ENCODE measurements at places on chromosomes 4 and X.

GRCh38 chrX:84909151-84909550 lies 94.5 kb upstream of the APOOL start:
- no peak for DNase-seq

- no peak for DNase-seq
These were observed 77.1 kb downstream of the EVC start for GRCh38 chr4:5788144-5788543.

DNA sequence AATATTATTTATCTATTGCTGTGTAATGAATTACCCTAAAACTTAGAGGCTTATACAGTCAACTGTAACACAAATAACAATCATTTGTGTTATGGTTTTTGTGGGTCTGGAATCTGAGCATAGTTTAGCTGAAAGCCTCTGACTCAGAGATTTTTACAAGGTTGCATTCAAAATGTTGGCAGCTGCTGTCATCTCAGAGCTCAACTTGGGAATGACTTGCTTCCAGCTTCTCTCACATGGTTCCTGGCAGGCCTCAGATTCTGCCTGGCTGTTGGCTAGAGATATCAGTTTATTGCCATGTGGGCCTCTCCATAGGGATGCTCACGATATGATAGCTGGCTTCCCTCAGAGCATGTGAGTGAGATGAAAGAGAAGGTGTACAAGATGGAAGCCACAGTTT lies 70.2 kb upstream of the BRWD3 start:
- DNase-seq = no peak

GRCh38 chr4:34417160-34417559 lies 1827.2 kb downstream of the ARAP2 start:
- no peak for DNase-seq

DNA sequence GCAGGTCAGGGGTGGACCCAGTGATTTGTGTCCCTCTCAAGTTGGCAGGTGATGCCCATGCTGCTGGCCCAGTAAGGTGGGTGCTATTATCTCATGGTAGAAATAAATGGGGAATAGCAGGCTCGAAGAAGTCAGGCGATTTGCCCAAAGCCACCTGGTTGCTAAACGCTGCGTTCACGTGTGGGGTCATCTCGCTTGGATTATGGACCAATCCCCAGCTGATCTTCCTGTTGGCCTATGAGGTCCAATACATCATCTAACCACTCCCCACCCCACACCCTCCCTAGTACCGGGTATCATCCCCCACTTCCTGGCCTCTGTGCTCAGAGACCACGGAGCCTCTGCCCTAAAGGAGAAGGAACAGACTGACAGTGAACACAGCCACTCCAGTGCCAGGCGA lies 18.3 kb upstream of the MSX1 start:
- DNase-seq = no peak

DNA sequence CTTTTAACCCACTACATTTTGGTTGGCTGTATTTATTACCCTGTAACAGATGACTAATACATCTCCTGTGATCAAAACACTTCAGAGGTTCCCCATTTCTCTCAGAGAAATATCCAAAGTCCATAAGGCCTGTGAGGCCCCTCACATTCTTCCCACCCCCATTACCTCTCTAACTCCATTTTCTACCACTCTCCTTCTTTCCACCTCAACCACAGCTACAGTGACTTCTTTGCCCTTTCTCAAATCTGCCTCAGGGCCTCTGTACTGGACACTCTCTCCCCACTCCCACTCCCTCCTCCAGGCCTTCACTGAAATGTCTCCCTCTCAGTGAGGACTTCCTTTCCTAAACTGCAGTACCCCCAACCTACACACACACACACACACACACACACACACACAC lies 8.4 kb upstream of the TMEM144 start:
- no peak for DNase-seq

- no peak for DNase-seq
These were observed 32.6 kb downstream of the CCDC158 start for GRCh38 chr4:76388160-76388908.

- no peak for DNase-seq
These were observed 54.0 kb downstream of the ING2 start for GRCh38 chr4:183558873-183559272.

GRCh38 chr4:4320528-4320927 lies 30.5 kb downstream of the ZBTB49 start:
- no peak for DNase-seq

GRCh38 chr4:37687194-37687562 lies 1.0 kb upstream of the RELL1 start:
- peak; percentile 10 for DNase-seq

- no peak for DNase-seq
These were observed 116.8 kb downstream of the SMIM20 start for GRCh38 chr4:26030780-26031179.

DNA sequence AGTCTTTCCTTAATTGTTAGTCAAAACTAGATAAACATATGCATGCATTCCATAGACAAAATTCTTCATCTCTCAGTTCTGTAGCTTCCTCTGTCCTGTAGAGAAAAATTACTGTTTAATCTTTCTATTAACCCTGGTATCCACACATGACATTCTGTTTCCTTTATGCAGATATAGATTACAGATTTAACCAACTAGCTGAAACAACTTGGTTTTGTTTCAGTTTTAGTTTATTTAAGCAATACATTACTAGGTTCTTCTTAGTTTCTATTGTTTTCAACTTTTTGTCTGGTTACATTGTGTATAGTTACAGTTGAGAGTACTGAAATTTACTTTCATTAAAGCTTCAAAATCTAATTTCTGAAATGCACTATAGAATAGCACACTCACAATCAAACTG lies 933.9 kb upstream of the EPHA5 start:
- DNase-seq = no peak

GRCh38 chrX:138011468-138011867 lies 445.5 kb downstream of the ZIC3 start:
- DNase-seq = no peak

DNA sequence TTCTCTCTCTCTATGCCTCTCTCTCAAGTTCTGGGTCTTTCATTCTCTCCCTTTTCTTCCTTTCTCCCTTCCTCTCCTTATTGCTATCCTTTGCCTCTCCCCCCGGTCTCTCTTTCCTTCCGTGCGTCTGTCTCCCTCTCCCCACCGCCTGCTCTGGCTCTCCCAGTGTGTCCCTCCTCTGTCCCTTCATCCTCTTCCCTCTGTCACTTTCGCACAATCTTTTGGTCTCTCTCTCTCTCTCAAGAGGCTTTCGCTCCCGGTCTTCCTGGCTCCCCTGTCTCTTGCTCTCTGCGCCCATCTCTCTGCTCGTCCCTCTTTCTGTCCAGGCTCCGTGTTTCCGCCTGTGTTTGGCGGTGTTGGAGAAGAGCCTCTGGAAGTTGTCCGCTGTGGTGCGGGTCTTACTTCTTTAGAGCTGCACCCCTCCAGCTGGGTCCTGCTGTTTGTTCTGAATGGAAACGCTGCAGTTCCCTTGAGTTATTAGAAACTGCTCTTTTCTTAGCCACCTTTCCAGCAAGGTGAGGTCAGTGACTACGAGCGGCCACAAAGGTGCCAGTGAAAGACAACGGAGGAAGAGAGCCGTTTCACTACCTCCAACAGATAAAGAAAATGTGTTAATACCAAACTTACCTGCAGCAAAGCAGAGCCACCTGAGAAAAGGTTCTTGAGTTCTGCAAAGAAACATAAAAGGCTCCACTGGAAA lies 1.1 kb downstream of the BMPR1B start:
- DNase-seq = no peak

DNA sequence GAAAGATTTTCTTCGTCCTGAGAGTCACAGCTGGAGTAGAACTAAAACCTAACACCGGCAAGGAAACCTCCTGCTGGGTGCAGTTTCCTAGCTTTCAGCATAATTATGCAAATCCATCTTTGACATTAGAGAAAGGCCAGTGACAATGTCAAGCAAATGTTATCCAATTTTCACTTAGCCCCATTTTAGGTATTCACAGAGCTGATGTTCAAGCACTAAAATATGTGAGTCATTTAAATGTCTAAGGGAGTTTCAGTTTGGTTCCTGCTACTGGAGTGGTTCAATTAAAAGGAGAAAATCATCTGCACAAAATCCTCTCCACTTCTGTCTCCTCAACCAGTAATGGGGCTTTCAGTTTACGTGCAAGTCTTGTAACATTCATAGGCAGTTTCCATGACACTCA lies 37.1 kb upstream of the AMOT start:
- DNase-seq = no peak

DNA sequence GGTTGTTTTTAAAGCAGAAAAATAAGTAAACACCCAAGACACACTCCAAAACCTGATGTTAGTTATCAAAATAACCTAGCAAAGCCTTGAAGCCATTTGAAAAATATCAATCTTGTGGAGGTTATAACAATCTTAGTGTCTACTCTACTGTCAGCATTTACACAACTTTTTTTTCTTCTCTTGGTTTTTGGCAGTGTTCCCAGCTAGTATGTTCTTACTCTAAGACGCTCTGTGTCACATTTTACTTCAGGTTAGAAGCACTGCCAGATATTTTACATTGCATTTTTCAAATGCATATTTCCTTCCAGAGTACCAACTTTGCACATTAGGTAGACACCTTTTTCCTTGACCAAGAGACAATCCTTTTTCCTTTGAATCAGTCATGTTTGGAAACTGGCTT lies 114.0 kb upstream of the INPP4B start:
- DNase-seq = no peak

GRCh38 chr4:143711543-143712154 lies 11.2 kb upstream of the FREM3 start:
- no peak for DNase-seq

- DNase-seq = no peak
These were observed 299.1 kb downstream of the EVC2 start for GRCh38 chr4:5409237-5409636.

DNA sequence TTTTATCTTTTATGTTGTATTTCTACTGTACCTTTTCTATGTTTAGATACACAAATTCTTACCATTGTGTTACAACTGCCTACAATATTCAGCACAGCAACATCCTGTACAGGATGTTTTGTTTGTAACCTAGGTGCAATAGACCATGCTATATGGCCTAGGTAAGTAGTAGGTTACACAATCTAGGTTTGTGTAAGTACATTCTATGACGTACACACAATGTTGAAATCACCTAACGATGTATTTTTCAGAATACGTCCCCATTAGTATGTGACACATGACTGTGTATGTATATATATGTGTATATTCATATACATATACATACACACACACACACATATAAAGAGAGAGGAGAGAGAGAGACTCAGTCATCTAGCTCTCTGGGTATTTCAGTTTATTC lies 103.5 kb downstream of the CLNK start:
- DNase-seq = no peak

GRCh38 chr4:18691431-18692200 lies 670.1 kb upstream of the LCORL start:
- DNase-seq = no peak

DNA sequence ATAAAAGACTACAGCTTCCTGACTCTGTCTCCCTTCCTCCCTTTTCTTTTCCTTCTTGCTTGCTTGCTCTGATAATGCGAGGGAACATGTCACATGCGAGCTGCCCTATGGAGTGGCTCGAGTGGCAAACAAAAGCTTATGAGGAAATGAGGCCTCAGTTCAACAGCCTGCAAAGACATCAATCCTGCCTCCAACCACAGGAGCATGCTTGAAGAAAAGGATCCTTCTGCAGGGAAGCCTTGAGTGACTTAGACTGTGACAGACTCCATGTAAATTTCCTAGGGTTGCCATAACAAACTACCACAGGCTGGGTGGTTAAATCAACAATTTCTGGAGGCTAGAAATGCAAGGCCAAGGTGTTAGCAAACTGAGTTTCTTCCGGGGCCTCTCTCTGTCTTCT lies 152.5 kb downstream of the NR3C2 start:
- DNase-seq = no peak

- DNase-seq = no peak
These were observed 11.5 kb downstream of the COL25A1 start for GRCh38 chr4:109290918-109291317.

DNA sequence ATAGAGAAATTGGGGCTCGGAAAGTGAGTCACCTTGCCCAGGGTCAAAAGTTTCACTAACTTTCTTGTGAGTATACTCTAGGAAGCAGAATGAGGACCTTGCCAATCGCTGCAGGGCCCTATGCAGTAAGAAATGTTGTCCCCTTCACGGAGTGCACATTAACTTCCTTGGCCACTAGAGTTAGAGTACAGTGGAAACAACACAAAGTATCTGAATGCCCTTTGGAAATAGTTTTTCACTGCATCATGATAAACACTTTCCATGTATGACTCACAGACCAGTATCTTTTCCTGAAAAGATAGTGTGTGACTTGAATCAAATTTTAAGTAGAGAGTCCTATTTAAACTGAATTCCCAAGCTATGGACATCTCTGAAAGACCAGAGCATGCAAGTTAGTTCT lies 45.5 kb upstream of the STK26 start:
- no peak for DNase-seq

DNA sequence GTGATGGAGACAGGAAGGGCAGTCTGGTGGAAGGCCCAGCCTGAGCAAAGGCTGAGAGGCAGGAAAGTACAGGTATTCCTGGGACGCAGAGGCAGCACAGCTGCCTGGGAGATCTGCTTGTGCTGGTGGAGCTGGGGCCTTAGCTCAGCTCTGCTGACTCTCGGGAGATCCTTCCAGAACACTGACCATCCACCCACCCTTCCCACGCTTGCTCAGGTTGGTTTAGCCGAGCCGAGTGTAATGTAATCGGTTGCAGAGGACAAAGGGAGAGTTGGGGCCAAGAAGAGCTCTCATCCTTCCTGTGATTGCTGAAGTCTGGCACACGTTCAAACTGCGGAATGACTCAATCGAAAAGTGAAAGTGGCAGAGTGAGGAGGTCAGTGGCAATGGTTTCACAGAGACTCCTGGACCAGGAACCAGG lies 43.1 kb upstream of the GPR78 start:
- no peak for DNase-seq

DNA sequence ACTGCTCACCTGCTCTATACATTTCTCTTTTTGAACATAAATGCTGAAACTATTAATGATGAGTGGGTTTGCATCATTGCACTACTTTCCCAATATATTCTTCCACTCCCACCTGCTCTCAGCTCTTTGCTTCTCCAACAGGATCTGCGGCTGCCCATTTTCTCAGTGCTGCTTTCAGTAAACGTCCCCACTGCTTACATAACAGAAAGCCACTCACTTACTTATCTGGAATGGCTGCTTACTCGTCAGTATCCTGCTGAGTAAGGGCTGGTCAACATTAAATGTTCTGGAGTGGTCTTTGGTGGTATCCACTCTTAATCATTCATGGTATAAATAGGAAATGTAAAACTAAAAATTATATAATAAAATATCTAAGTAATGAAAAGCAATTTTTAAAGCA lies 112.8 kb upstream of the HPF1 start:
- DNase-seq = no peak

- DNase-seq = no peak
These were observed 66.9 kb upstream of the DAPP1 start for GRCh38 chr4:99749445-99750391.

GRCh38 chrX:11196476-11196875 lies 85.3 kb downstream of the HCCS start:
- no peak for DNase-seq

DNA sequence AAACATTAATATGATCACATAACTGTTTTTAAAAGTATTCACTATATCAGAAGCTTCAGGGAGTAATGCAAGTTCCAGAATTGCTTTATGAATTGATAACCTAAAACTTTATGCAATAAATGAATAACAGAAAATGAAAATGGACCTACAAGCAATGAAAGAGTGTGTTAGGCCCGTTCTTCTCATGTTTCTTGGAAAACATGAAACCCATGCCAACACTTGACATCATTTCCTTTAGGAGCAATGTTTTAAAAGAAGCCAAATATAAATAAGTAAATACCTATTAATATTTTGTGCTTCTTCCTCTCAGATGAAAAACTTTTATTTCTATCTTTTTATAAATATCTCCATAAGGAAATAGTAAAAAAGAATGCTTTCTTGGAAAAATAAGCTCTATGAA lies 123.0 kb upstream of the GALNT7 start:
- no peak for DNase-seq
